Activated CD8-positive, alpha-beta memory T cell treated with anti-CD3 and anti-CD28 coated beads for 4 hours (primary cell): ENCODE measurements at places on chromosomes 5 and 9.

GRCh38 chr9:94568972-94569712 lies 14.3 kb downstream of the PCAT7 start:
- DNase-seq = no peak

- DNase-seq = no peak
Measured at GRCh38 chr9:127741831-127742434, 6.8 kb upstream of the TOR2A start.

DNA sequence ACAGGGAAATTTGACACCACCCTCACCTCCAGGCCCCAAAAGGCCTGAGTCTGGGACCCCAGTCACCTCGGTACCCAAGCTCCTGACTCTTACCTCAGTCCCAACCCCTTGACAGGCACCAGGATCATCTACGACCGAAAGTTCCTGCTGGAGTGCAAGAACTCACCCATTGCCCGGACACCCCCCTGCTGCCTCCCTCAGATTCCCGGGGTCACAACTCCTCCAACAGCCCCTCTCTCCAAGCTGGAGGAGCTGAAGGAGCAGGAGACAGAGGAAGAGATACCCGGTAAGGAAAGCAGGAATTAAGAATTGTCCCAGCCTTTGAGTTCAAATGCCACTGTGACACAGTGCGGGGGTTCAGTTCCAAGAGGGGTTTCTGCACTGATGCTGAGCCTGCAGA lies 1.3 kb downstream of the EIF4EBP3 start:
- no peak for DNase-seq

DNA sequence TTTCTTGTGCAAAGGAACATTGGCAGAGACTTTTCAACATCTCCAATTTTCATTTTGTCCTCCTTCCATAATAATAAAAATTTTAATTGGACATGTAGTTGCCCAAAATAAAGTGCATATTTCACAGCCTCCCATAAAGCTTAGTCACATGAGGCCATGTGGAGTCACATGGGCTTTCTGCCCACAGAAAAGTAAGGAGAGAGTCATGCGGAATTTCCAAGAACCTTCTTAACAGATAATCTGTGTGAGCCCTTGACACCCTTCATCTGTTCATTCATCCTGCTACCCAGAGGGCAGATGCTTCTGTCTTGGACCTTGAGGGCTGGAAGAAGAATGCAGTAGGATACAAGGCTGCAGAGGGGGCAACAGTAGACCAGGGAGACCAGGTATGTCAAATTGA lies 60.7 kb downstream of the APTX start:
- DNase-seq = no peak

DNA sequence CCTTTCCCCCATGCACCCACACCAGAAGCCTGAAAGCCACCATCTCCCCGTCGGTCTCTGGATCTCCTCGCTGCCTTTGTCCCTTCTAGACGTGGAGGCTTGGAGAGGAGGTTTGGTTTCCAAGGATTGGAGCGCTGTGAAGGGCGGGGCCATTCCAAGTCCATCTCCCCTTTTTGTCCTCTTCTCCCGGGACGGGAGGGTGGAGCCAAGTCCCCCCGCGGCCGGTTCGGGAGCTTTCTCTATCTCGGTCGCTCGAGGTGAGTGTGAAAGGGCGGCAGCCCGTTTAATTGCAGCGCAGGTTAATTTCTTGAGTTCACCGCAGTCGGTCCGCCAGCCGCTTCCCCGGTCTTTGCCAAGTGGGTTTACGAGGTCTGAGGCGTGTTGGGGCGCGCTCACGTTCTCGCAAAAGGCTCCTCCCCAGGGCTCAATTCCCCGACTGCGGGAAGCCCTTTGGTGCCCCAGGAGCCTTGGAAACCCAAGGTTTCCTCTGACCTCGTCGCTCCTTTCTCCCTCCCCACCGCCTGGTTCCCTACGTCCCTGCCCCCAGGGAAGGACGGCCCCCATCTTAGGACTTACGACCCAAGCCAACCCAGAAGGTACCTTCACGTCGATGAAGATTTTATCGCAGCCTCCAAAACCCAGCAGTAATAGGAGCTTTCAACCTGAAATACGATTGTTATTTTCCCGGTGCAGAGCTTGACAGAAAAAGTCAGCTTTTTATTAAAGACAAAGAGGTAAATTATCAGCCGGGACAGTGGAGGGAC lies 2.8 kb upstream of the ZNF462 start:
- no peak for DNase-seq

GRCh38 chr5:147763791-147764525 lies 18.6 kb downstream of the JAKMIP2 start:
- DNase-seq = no peak

DNA sequence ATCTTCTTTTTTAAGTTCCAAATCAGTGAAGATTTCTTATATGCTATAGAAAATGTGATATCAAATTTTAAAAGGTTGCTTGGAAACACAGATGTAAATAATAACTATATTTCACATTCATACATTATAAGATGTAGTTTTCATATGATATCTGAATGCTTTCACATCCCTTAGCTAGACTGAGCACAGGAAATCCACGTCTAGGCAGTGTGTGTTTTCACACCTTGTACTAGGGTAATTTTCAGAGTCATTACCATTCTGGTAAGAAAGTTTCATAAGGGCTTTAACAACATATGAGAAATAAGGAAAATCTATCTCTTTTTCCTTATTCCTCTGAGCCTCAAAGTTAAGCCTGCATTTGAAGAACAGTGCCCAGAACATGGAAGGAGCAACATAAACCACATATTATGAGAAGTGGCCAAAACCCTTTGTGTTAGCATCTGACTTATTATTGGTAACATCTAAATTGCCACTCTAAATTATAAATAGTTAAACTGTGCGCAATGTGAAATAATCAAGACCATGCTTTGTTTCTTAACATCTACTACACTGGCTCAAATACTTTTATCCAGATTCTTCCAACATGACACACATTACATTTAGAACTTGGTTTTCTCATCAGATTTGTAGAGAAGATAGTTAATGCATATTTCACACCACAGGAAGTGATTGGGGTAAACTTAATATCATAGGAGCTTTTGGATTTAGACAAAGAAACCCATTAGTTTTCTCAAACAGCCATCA lies 113.3 kb downstream of the PPP2R2B start:
- DNase-seq = no peak

- no peak for DNase-seq
Measured at GRCh38 chr5:43106290-43106638, 14.4 kb upstream of the ZNF131 start.

GRCh38 chr5:2102819-2103776 lies 220.4 kb upstream of the IRX4 start:
- DNase-seq = no peak
